Activated effector memory CD4-positive, alpha-beta T cell treated with Interleukin-2 at 50 U/mL for 16 hours (primary cell): ENCODE measurements at places on chromosomes 1 and 21.

DNA sequence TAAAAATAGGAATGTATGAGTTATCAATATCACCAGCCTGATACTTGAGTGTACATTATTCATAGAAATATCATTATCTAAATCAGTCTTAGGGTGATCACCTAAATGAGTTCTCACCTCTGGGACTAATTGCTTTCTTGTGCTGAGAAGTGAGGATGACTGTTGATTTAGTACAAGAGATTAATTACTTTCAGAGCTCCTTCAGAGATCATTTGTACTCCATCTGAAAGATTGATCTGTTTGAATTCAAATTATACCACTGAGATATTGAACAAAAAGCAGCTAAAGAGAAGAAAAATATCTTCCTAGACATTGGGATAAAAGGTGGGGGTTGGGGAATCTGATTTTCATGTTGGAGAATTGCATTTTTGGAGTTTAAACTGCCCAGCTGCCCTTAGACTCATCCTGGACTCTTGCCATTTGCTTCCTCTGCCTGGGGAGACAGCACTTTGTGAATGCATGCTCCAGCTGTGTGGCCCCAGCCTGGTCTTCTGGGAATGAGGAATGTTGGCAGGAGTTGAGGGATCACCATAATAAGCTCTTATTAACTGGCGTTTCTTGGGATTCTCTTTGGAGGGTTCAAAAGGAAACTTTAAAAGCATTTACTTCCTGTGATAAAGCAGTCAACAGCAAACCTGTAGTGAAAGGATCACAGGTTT, 19.7 kb upstream of the PGBD2 start:
- DNase-seq: no peak

DNA sequence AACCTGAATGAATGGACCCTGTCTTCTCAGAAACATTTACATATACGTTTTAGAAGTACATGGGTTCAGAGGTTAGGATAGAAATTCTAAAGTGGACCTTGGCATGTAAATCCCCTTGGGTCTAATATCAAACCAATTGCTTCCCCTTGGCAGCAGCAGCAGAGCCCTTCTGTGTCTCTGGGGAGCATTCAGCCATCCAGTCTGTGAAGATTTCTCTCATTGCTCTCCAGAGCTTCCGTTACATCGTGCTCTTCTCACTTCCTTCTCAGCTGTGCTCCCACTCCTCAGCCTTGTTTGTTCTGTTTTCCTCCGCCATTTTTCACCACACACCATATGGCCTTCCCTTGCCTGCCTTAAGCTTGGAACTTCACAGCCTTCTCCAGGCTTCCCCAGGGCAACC, 61.5 kb upstream of the ATP1B1 start:
- DNase-seq: no peak

GRCh38 chr1:64490213-64490818, 20.4 kb downstream of the CACHD1 start:
- DNase-seq: no peak

- no peak for DNase-seq
Measured at GRCh38 chr1:165551469-165551868, 7.7 kb downstream of the LRRC52 start.
